ENCODE measurements at places on chromosomes 2 and 18.

GRCh38 chr2:21123473-21124393 lies at the start of gene TDRD15:
Gene TDRD15, plus strand, starts transcription at chr2:21123968. Its CDS starts 13,500 bp downstream, at chr2:21137468.
- DNase-seq = no peak

DNA sequence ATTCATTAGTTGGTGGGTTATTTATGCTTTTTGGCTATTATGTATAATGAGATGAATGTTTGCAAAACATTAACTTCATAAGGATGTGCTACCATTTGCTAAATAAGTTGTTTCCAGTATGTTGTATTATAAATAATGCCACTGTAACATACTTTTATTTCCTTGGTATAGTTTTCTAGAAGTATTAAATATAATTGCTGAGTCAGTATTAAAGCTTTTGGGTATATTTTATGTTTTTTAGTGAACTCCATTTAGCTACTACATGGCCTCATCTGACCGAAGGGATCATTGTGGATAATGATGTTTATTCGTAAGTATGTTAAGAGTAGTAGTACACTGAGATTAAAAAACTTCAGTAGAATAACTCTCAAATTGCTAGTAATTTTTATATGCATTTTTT lies 73.8 kb downstream of the RAB3GAP1 start:
- DNase-seq = no peak

- no peak for DNase-seq
Observed at GRCh38 chr18:9808295-9809241, 77.2 kb upstream of the TXNDC2 start.

DNA sequence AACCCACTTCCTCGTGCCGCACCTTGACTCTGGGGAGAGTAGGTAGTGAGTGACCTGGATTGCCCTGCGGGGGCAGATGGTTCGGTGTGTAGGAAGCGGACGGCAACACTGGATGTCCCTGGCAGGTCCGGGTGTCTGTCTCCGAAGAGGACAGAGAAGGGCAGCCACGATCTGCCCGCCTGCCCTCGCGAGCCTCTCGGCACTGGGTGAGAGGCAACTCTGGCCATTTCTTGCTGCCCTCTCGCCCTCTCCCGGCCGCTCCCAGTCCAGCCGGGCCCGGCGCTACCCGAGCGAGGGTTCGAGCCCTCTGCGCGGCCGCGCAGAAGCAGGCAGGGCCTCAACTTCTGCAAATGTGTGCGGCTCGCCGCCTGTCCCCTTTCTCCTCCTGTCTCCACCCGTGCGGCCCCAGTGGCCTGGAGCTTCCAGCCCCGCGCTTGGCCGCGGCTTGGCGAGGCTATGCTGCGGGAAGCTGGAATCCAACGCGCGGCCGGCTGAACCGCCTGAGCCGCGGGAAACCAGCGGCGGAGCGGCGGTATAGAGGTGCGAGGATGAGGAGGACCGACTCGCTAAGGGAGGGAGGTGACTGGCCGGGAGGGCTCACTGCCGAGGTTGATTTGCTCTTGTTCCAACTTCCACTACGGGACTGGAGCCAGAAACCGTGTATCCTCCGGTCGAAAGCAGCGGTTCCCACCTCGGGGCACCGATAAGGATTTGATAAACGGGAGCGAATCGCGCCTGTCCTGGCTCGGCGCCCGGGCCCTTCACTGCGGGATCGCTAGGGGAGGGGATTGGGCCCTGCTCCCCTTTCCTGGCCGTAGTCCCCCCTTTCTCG lies 1.5 kb downstream of the EPAS1 start:
- no peak for DNase-seq

- DNase-seq = no peak
Observed at GRCh38 chr2:141522048-141522447, 608.8 kb downstream of the LRP1B start.

DNA sequence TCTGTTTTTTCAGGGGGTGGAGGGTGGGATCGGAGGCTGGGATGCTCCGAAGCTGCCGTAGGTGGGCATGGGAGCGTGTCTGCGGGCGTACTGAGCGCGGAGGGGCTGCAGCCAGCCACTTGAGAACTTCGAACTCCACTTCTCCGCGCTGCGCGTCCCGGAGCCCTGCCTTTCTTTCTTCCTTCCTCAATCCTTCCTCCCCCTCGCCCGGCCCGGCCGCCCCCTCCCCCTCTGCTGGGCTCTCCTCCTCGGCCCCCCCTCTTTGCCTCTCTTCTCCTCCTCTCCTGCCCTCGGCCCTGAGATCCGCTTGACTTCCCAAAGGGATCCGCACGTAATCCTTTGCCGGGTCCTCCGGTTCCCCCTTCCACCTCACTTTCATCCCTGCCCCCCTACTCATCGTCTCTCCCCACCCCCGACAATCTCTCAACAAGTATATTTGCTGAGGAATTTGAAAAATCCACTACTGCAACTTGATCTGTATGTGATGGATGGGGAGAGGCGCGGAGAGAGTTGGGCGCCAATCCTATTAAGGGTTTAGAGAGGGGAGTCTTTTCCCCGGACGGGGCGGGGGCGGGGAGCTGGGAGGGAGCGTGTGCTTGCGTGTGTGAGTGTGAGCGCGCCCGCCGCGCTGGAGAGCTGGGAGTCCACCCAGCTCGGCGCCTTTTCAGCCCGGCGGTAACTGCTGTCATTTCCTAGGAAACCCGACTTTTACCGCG lies 1.1 kb downstream of the GLI2 start:
- no peak for DNase-seq

DNA sequence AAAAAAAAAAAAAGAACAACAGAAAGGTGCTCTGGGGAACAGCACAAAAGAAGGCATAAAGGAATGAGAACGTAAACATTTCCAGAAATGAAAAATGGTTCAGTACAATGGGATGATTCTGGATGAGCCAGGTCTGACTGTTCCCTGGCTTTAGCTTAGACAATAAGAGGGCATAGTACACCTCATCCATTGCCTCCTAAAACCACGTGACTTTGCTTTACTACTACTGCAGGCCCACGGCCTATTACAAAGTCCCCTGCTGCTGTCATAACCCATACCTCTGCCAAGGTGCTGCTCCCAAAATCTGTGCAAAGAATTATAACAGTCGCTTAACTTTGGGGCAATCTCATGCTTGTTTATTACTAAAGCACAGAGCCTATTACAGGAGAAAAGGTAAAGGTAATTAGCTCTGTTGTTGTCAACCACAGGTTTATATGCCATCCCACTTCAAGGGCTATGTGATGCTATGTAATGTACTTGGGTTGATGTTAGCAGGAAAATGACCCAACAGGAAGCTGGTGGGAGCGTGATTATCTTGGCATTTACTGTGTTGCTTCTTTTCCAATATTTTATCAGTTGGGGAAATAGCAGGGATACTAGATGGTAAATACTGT lies 26.8 kb downstream of the STK17B start:
- no peak for DNase-seq

DNA sequence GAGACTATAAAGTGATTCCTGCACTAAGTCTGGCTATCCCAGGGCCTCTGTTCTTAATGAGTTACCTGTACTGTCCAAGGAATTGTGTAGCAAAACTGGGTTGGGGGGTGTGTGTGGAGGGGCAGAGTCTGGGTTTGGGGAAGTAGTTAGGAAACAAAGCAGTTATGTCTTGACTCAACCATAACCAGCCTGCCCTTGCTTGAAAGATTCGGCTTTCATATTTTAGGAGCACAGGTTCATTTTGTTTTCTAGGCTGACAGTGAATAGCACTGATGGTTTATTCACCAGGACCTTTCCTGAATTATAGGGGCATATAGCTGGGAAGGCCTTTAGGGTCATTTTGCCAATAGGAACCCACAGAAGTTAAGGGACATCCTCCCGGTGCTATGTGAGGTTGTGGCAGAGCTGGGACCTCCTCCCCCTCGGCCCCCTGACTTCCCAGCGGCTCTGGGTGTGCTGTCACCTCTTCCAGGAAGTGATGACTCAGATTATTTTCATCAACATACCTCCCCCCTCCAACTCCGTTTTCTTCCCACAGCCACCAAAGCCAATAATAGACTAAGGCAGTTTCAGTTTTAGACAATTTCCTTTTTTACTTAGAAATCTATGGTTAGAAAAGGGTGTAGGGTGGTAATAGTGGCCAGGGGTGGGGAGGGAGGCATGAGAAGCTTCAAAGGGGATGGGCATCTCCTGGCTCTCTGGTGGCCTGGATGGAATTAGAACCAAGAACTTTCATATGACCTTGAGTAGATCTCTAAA lies 44.8 kb downstream of the SETBP1 start:
- no peak for DNase-seq

Data from NCI-H187 (cell line).